ENCODE measurements at places on chromosomes 7 and 10.

GRCh38 chr10:73791871-73792400 is 6.5 kb downstream of the ZSWIM8 start:
- DNase-seq: no peak

GRCh38 chr10:51668336-51668689 is 31.1 kb downstream of the CSTF2T start:
- no peak for DNase-seq

DNA sequence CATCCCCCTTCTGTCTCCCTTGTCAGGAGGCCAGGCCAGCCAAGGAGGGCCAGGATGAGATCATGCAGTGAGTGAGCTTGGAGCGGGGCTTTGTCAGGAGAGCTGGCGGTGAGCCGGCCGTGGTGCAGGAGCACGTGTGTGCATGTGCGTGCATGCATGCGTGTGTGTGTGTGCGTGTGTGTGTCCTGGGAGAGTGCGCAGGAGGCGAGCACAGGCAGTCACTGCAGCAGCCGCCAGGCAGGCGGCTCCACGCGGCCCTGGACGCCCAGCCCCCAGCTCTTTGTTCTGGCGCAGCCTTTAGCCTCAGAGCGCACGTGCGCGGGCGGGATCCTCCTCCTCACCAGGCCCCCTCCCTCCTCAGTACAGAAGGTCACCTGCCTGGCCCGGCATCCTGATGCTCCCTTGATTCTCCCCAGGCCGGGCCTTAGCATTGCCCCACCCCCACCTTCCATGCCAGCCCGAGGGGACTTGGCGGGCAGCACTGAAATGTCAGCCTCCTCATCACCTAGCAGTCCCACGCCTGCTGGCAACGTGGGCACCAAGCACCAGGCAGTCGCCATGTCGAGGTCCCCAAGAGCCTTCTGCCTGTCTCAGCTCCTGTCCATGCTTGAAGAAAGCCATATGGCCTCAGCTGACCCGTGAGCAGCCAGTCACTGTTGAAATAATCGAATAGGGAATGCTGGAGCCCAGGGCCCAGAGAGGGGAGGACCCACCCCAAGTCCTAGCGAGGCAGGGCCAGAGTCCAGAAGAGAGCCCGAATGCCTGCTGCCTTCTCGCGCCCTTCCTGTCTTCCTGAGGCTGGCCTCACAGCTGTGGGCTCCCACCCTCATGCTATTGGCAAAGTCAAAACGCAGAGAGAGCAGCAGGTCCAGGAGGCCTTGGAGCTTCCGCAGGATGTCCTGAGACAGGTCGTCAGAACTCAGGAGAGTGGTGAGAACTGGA is 125.9 kb upstream of the PPIF start:
- DNase-seq: no peak

DNA sequence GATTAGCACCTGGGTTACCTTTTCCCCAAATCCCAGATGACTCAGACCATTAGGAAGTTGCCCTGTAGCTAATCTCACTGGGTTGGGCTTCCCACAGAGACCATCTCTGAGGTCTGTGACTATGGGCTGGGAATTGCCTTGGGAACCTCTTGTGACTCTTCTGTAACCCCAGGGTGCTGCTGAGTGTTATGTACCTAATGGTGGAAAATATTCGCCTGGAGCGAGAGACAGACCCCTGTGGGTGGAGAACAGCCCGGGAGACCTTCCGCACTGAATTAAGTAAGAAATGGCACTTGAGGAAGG is 20.0 kb downstream of the STRIP2 start:
- no peak for DNase-seq

GRCh38 chr10:2925631-2926030 is 141.7 kb upstream of the PFKP start:
- DNase-seq: no peak

- no peak for DNase-seq
These were observed 113.7 kb downstream of the PRKG1 start for GRCh38 chr10:51188008-51188407.

- DNase-seq: no peak
These were observed 54.4 kb downstream of the SH3PXD2A start for GRCh38 chr10:103800789-103801540.

- DNase-seq: no peak
These were observed 79.7 kb downstream of the AUTS2 start for GRCh38 chr7:69677881-69678493.

DNA sequence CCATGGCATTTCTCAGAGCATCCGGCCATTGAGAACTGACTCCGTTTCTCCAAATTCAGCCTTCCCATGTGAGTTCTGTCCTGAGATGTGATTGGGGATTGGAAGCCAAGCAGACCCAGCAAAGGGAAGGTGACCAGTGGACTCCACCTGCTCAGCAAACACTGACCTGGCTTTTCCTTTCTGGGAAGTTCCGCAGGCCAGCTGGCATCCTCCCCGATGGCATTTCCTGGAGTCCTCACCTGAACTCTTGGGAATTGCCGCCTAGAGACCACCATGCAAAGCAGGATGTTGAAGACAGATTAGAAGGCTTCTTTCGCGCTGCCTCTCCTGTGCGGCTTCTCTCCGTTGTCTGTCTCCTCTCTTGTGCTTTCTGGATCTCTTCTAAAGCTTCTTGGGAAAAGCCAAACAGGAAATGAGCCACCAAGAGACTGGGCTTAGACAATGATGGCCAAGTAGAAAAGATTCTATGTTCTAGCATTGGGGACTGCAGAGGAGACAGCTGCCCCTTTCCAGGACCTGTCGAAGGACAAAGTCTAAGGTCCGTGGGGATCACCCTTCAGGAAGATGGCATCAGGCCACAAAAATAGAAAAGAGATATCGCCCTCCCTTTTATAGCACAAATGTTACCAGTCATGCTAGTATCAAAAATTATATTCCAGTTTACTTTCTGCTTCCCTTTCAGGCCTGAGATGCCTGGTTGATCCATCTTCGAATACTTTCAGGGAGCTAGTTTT is 103.7 kb upstream of the INSYN2A start:
- DNase-seq: no peak

- no peak for DNase-seq
These were observed 959 bp downstream of the DCLRE1C start for GRCh38 chr10:14952851-14953423.

GRCh38 chr10:24360282-24361127 is 151.6 kb downstream of the KIAA1217 start:
- no peak for DNase-seq

DNA sequence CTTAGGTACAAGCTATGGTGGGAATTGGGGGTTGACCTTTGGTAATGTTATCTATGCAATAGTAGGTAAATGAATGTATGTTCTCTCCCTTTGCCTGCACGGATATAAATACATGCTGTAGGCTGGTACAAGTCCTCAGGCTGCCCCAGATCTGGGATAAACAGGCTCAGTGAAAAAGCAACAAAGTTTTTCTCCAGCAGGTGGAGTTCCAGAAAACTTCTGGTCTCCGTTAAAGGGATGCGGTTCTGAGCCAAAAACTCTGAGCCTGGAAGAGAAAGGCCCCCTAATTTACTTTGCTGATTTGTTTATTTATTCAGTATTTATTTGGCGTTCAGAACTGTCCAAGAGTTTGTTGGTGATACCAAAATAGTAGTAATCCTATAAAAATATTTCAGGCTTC is 204.7 kb downstream of the ADRA2A start:
- no peak for DNase-seq

GRCh38 chr10:101397140-101397539 is 43.2 kb downstream of the BTRC start:
- DNase-seq: no peak

All from stimulated activated CD8-positive, alpha-beta memory T cell treated with anti-CD3 and anti-CD28 coated beads, Interleukin-15, amount 100 ng/mL, for 24 hours (primary cell).